ENCODE measurements at places on chromosomes 16 and 17.

- peak; percentile 46 for DNase-seq
Measured at GRCh38 chr17:4721203-4722135, 9.8 kb upstream of the MED11 start.

- peak; percentile 62 for DNase-seq
Measured at GRCh38 chr16:25838724-25839186, 147.0 kb downstream of the HS3ST4 start.

DNA sequence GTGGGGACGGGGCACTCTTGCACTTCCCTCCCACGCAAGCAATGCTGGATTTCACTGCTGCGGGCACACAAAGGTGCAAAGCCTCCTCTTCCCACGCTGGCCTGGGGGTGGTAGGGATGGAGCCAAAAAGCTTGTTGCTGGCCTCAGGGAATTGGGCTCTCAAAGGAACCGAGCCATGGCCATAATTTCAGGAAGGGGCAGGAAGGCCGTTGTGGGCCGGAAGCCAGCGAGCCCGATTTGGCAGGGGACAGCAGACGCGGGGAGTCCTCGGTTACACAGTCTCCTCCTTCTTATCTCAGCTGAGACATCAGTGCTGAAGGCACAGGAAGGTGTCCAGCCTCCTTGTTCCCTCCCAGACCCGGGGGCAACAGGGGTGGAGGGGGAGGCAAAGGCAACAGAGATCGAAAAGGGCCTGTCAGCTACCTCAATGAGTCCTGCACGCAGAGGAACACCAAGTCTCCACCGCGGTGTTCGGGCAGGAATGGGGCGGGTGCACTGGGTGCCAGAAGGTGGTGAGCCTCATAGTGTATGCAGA lies 59.5 kb downstream of the SLFN11 start:
- no peak for DNase-seq

DNA sequence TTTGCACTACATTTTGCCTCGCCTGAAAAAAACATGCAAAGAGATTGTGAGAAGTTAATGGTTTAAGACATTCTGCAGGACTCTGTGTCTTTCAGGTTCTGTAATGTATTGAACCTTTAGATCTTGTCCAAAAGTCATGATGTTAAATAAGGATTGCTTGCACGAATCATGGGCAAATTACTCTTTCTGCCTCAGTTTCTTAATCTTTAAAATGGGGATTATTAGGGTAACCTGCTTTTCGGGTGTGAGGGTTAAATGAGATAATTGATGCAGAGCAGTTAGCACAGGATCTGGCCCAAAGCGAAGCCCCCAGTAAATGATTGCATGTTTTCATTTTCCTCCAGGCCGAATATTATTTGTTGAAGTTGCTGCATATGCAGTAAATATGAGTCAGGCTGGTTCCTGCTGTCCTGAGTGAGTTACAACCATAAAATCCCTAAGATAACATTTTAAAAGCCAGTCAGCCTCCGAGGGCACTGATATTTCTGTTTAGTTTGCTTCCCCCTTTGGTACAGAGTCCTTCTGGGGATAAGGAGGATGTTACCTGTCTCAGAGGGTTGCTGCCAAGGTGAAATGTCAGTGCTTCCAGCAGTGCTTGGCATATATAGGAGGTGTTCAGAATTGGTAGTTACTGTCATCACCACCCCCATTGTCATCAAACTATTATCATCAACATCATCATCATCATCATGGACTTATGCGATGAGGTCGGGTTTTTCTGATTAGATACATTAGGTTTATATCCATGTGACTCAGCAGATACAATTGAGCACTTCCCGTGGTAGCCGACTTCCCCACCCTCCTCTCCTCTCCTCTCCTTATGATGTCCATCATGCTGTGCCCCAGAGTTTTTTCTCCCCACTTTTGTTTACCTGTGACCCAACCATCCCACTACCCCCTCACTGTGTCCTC lies 20.6 kb upstream of the ARHGAP17 start:
- no peak for DNase-seq

- DNase-seq = no peak
Measured at GRCh38 chr16:88894681-88895300, 28.3 kb upstream of the PABPN1L start.

DNA sequence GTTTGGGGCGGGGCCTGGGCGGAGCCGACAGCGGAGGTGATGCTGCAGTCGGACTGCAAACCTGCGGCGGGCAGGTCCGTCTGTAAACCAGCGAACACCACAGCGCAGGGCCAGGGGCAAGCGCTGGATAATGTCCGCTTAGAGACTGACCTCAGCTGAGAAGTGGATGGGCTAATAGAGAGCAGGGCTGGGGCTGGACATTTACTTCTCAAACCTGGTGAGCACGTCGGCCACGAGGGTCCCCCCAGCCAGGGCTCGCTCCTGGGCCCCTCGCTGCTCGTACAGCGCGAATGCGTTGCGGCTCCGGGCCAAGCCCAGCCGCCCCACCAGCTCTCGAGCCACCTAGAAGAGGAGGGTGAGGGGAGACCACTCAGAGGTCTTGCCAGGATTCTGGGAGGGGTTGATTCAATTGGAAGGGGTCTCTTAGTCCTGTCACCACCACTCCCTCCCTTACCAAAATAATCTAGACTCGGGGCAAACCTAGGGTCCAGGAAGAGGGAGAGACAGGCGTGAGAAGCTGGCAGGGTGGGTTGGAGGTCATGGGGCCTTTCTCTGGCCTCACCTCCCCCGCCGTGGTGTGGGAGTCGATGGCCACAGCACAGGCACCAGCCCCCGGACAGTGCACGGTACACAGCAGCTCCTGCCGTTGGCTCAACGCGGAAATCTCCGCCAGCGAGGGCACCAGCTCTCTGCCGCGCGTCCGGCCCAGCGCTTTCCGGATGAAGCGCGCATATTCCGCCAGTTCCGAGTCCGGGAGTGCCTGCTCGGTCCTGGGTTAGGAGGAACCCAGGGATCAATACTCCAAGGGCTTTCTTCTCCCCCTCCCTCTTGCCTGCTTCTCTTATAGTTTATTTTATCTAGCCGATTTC lies 5.8 kb downstream of the PLEKHH3 start:
- DNase-seq = no peak

- peak; percentile 55 for DNase-seq
Measured at GRCh38 chr17:55727920-55728319, 5.3 kb upstream of the TMEM100 start.

DNA sequence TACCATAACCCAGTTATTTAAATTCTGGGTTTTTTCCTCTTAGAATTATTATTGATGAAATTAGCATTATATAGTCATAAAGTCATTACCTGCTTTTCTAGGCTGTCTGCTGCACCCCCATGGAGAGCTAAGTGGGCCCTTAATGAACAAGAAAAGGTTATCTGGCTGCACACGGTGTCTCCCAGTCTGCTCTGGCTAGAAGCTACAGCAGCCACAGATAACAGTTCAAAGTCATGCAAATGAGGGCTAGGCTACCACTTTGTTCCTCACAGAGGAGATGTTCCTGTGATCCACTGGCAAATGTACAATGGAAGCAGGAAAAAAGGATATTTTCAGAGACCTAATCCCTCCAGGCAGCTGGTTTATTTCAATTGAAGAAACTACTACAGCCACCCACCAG lies 112.1 kb downstream of the SNX11 start:
- no peak for DNase-seq

GRCh38 chr16:85089525-85089924 lies 22.7 kb downstream of the CIBAR2 start:
- peak; percentile 65 for DNase-seq

GRCh38 chr17:72683506-72684404 lies 408.7 kb downstream of the SLC39A11 start:
- peak; percentile 92 for DNase-seq

GRCh38 chr17:74808714-74809430 lies 32.7 kb upstream of the NAT9 start:
- DNase-seq = no peak

DNA sequence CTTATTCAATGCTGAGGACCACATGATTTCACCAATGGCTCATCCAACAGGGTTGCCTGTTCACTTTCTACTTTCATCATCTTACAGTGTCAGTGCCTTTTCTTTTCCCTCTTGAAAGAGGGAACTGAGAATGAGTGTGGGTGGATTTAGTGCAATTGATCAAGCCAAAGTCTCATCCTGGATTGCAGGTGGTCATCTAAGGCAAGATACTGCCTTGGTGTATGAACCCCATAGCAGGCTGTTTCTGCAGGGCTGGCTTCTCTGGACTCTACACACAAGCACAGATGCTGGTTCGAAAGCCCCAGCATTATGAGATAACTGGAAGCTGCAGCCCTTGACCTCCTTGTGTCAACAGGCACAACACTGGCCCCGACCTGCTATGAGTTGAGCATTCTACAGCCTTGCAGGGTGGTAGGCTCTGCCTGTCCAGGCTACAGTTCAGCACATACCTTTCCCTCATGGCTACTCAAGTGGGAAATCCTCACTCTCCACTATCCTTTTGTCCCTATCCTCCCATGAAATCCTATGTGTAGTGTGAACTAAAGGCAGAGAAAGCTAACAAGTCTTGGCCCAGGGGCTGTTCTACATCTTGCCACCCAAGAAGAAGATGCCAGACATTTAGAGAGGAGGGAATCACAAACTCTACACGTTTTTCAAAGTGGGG lies 358.7 kb downstream of the SLC39A11 start:
- no peak for DNase-seq

DNA sequence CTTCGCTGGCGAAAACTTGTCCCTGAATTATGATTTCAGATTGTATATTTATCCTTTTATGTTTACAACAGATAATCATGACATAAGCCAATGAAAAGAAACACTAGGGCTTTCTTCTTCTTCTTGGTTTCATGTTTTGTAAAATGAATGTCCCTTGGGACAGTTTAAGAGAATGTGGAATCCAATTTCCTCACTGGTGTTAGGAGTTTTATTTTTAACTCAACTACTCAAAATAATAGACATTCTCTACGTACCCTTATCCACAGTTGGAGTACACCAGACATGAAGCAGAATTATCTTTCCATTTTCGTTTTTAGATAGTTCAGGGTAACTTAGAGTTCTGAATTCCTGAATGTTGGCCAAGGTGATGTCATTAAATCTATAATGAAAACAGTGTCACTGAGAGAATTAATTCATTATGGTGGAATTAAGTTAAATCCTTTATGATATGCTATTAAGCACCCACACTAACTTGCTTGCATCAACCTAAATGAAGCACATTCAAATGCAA lies 43.4 kb downstream of the IRX6 start:
- peak; percentile 15 for DNase-seq

DNA sequence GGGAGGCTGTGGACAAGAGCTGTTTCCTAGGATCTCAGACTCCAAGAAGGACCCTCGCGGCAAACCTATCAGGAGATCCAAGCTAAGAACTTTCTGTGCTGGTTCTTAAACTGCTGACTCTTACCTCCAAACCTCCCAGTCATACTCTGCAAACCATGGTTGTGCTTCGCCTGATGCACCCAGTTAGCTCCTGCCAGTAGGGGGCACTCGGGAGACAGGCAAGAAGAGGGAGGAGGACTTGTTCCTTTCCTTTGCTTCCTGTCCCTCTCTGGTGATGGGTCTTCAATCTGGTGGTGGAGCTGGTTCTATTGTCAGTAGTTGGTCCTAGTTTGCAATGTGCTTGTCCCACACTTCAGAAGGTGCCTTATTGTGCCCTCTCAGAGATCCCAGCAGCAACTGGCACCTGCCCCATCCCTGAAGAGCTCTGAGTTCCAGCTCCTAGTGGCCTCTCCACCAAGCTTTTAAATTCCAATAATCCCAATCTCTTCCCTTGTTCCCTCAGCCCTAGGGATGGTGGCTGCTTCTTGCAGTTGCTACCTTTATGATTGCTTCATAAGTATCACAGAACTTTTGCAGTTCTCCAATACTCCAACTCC lies 113.5 kb upstream of the RPL38 start:
- DNase-seq = peak; percentile 55

DNA sequence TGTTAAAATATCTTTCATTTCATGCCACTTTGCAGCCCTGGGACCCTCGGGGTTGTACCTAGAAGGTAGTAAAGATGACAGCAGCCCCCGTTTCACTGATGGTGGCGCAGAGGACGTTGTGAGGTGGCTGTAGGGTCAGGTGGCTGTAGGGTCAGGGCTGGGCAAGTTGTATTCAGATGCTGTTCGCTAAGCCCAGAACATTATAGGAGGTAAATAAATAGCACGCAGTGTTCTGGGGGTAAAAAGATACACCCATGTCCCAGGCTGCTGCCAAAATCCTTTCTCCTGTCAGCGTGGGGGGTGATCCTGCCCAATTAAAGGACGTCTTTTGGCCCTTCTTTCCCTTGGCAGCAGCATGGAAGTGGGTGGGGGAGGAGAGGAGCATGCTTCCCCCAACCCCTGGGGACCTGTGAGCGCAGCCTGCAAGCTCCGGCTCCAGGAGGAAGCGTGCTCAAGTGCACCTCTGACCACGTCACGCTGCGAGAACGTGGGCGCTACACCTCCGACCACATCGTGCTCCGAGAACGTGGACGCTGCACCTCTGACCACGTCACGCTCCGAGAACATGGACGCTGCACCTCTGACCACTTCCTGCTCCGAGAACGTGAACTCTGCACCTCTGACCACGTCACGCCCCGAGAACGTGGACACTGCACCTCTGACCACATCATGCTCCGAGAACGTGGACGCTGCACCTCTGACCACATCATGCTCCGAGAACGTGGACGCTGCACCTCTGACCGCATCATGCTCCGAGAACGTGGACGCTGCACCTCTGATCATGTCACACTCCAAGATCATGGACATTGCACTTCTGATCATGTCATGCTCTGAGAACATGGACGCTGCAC lies 182.1 kb downstream of the RPTOR start:
- DNase-seq = no peak

GRCh38 chr16:68253721-68254120 lies 8.5 kb downstream of the PLA2G15 start:
- no peak for DNase-seq

GRCh38 chr17:34098699-34099098 lies 156.4 kb upstream of the CCL2 start:
- DNase-seq = no peak

DNA sequence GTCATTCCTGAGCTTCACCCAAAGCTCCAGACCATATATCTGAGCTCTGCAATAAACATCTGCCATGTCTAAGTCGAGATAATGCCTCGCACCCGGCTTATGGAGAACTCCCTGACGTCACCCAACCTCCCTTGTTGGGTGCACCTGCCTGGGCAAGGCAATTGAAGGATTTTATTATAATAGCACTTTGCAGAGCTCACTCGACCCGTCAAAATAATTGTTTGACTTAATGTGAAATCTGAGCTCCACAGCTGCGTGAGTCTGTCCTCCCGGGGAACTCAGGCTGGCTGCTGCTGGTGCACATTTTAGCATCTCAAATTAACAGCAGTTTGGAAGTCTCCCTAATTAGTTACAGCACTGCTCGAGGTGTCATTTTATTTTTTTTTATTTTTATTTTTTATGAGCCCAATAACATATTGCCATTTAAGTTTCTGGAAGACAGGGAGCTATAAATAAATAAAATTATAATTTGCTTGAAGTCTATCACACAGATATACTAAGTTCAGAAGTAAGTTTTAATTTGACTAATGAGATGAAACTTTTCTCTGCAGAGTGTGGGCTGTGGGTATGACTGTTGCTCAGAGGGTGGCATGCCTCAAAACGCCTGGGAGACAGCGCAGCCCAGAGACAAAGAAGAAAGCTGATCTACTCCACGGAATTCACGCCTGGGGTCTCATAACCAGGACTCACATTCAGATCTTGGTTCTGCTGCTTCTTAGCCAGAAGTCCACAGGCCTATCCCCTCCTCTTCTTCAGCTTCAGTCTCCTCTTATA lies 401.4 kb upstream of the C16orf82 start:
- no peak for DNase-seq

Data from cardiac fibroblast (primary cell).